Activated CD8-positive, alpha-beta T cell treated with anti-CD3 and anti-CD28 coated beads for 36 hours (primary cell): ENCODE measurements at places on chromosomes 3 and 15. TPM values are rescaled to one million over a fixed set of nuclear protein-coding genes. Genes with fewer than 3 reads are reported as not detected.

The ZFAND6 gene
- 30.7 TPM for total RNA-seq

GRCh38 chr15:27816790-27817189 lies 282.3 kb downstream of the OCA2 start:
- peaks cover 2% of the 10 kb centered on the region for H3K27me3 ChIP-seq
- no peaks in the 10 kb centered on the region for H3K36me3 ChIP-seq
- no peak for DNase-seq
- H3K4me3 ChIP-seq, result no peak overlapping the region
- H3K4me1 ChIP-seq, result no peaks in the 10 kb centered on the region

- no peaks in the 10 kb centered on the region for H3K27me3 ChIP-seq
- H3K4me1 ChIP-seq, result no peaks in the 10 kb centered on the region
- DNase-seq, result no peak
- no peak overlapping the region for H3K27ac ChIP-seq
- H3K4me3 ChIP-seq, result no peak overlapping the region
Measured at GRCh38 chr3:32733631-32734229, 48.7 kb downstream of the CNOT10 start.

The ALS2CL gene
- total RNA-seq, result 2.0 TPM

DNA sequence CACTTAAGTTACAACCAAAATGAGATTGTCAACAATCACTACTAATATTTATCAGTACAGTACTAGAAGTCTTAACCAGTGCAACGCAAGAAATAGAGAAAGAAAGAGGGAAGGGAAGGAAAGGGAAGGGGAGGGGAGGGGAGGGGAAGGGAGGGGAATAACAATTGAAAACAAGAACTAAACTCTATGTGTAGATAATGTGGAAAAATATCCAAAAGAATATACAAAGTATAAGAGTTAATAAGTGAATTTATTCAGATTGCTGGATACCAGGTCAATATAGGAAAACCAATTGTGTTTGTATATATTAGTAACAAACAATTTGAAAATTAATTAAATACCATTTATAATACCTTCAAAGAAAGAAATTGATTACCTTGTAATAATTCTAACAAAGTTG lies 10.7 kb downstream of the ATP13A5 start:
- no peaks in the 10 kb centered on the region for H3K36me3 ChIP-seq
- H3K27ac ChIP-seq, result no peak overlapping the region
- H3K4me1 ChIP-seq, result no peaks in the 10 kb centered on the region
- peaks cover 13% of the 10 kb centered on the region for H3K27me3 ChIP-seq
- DNase-seq, result no peak
- H3K4me3 ChIP-seq, result no peak overlapping the region

DNA sequence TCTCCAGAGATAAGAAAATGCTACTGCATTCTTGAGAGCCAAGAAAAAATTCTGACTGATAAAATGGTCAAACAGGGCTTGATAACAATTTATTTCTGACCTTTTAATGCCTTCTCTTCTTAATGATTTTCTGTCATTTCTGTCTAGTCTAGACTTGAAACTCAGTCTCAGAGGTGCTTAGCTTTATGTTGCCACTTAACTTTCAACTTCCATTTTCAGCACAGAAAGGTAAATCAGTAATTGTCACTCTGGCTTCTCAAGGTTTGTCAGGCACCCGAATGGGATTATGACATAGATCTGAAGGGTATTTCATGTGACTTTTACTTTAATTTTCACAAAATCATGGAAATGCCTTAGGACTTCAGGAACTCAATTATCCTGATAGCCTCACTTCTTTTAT lies 155.4 kb upstream of the GBE1 start:
- DNase-seq, result no peak
- H3K27ac ChIP-seq, result no peak overlapping the region
- H3K36me3 ChIP-seq, result no peaks in the 10 kb centered on the region
- H3K4me1 ChIP-seq, result no peaks in the 10 kb centered on the region
- no peak overlapping the region for H3K4me3 ChIP-seq
- peaks cover 2% of the 10 kb centered on the region for H3K27me3 ChIP-seq

The COL7A1 gene
- total RNA-seq, result 1.6 TPM

DNA sequence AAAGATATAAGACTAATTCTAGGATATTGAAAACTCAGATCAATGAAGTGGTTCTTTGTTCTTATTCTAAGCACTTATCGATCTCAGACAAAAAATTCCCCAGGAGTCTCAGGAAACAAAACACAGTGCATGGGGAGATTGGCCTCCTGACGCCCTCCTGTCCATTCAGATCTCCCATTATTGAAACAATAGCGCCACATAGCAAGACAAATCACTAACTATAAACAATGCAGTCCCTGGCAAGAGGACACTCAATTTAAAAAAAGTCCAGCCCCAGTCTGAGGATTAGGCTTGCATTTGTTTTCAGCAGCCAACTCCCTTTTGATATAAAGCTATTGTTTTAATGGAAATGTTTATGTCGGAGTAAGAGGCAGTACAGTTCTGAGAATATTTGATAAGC lies 528.2 kb downstream of the GABRG3 start:
- DNase-seq, result no peak
- H3K36me3 ChIP-seq, result no peaks in the 10 kb centered on the region
- H3K27me3 ChIP-seq, result no peaks in the 10 kb centered on the region
- no peak overlapping the region for H3K27ac ChIP-seq
- no peak overlapping the region for H3K4me3 ChIP-seq

DNA sequence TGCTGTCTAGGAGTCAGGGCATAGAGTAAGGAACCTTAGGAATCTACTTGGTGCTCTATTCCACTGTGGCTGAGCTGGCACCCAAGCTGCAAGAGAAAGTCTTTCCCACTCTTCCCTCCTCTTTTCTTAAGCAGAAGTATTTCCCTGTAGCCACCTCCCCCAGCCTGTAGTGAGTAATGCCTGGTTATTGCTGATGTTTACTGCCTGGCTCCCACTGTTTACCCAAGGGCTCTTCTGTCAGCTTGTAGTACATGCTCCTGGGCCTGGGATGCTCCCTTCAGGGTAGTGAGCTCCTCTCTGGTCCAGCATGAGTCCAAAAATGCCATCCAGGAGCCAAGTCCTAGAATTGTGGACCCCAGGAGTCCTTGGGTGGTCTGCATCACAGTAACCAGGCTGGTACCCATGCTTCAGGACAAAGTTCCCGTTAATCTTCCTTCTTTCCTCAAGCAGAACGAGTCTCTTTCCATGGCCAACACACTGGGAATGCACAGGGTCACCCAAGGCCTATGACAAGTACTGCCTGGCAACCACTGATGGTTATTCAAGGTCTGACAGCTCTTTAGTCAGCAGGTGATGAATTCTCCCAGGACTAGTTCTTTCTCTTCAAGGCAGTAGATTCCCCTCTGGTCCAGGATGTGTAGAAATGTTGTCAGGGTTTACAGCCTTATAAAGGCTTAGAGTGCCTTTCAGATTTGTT lies 17.6 kb downstream of the GALK2 start:
- H3K27ac ChIP-seq, result no peak overlapping the region
- peaks cover 25% of the 10 kb centered on the region for H3K36me3 ChIP-seq
- peaks cover 34% of the 10 kb centered on the region for H3K4me1 ChIP-seq
- DNase-seq, result no peak

- no peaks in the 10 kb centered on the region for H3K4me1 ChIP-seq
- DNase-seq, result no peak
- H3K27me3 ChIP-seq, result no peaks in the 10 kb centered on the region
- no peak overlapping the region for H3K4me3 ChIP-seq
Measured at GRCh38 chr3:129474984-129475804, 35.2 kb downstream of the IFT122 start.

DNA sequence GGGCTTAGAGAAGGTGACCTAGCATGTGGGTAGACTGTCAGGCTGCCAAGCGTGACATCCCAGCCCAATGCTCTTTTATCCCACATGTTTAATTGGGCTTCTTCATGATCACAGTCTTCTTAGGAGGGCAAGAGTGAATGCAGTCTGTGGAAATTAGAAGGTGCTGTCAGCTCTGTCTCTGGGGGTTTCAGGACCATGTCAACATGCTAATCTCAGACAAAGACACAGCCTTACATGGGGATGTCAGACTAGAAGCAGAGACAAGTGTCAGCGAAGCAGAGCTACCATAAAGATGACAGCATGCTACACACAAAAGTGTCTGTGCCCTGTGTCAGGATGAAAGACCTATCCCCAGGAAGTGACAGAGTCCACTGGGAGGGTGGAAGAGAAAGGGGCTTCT lies 120.1 kb upstream of the SLC25A36 start:
- no peak overlapping the region for H3K27ac ChIP-seq
- H3K4me3 ChIP-seq, result no peak overlapping the region
- no peaks in the 10 kb centered on the region for H3K27me3 ChIP-seq
- H3K36me3 ChIP-seq, result no peaks in the 10 kb centered on the region
- H3K4me1 ChIP-seq, result no peaks in the 10 kb centered on the region

The AMT gene
- 2.5 TPM for total RNA-seq
